ENCODE measurements at places on chromosomes 6 and 20.
A peak's percentile ranks its signal among the peaks of the same experiment; 100 is the strongest.

DNA sequence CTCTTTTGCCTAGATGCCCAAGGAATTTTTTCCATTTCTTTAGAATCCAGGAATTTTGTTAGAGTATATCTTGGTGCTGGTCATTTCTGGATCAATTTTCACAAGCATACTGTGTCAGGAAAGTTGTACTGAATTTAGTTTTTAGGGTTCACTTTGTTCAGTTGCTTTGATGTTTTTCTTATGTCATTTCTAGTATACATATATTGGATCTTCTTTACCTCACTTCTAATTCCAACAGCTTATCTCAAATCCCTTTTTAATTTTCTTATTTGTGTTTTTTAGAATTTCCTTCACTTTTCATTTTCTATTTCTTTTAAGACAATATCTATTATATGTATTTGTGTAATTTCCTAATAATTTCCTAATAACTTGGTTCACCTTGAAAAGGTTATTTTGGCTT lies 281.0 kb upstream of the AGPAT4 start:
- DNase-seq, result no peak

DNA sequence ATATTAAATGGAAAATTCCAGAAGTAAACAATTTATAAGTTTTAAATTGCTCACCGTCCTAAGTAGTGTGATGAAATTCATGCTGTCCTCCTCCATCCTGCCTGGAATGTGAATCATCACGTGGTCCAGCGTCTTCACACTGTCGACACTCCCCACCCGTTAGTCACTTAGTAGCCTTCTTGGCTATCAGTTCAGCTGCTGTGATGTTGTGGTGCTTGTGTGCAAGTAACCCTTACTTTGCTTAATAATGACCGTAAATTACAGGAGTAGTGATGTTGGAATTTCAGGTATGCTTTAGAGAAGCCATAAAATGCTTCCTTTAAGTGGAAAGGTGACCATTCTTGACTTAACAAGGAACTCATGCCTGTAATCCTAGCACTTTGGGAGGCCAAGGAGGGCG lies 25.2 kb downstream of the RIOK1 start:
- DNase-seq, result no peak

- no peak for DNase-seq
Observed at GRCh38 chr6:85416049-85416448, 33.8 kb upstream of the NT5E start.

- no peak for DNase-seq
Observed at GRCh38 chr20:51409192-51409880, 133.2 kb downstream of the NFATC2 start.

- DNase-seq, result no peak
Observed at GRCh38 chr20:44541992-44542391, 20.1 kb upstream of the SERINC3 start.

GRCh38 chr20:35368666-35369423 lies 42.9 kb downstream of the UQCC1 start:
- no peak for DNase-seq

GRCh38 chr20:61186771-61187472 lies 65.1 kb upstream of the CDH4 start:
- no peak for DNase-seq

DNA sequence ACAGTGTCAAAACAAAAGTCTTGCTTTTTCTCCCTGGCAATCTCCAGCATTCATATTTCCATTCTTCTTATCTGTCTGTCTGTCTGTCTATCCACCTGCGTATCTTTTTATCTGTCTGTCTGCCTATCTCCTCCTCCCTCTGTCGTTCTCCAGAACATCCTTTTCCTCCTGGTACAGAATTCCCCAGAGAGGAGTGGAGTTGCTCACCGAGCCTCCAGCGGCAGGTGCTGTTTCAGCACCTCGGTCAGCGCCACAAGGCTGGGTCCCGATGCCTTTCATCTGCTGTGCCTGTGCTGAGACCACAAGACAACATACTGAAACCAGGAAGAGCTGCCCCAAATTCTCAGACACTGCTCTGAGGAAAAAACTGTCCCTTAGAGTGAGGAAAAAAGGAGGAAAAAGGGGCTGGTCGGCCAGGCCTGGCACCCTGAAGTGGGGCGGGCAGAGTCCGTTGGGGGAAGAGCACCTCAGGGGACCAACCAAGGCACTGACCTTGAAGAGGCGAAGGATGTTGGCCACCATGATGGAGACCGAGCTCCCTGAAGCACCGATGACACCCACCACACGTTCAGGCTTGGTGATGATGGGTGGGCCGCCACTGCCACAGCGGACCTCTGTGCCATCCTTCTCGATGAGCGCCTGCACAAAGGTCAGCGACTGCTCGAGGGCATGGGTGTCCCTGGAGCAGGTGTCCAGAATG lies 13.3 kb downstream of the GRM4 start:
- no peak for DNase-seq

GRCh38 chr6:170024940-170025339 lies 265.9 kb downstream of the DLL1 start:
- DNase-seq, result peak; percentile 30

DNA sequence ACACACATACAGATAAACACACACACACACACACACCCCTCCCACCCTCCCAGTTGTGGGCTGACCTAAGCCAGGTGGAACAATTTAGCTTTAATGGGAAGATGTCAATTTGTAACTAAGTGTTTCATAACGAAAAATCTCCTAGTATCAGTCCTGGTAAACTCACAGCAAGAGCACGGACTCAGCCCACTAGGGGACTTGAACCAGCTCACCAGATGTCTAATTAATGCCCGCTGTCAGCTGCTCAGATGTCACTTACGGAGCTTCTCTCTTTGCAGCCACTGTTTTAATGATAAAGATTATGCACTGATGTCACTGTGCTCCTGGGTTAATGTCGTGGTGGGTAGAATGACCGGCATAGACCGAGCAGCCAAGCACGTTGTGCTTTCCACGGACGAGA lies 116.6 kb upstream of the INSM1 start:
- peak; percentile 76 for DNase-seq

- no peak for DNase-seq
Observed at GRCh38 chr6:99092461-99092860, 144.7 kb upstream of the FBXL4 start.

DNA sequence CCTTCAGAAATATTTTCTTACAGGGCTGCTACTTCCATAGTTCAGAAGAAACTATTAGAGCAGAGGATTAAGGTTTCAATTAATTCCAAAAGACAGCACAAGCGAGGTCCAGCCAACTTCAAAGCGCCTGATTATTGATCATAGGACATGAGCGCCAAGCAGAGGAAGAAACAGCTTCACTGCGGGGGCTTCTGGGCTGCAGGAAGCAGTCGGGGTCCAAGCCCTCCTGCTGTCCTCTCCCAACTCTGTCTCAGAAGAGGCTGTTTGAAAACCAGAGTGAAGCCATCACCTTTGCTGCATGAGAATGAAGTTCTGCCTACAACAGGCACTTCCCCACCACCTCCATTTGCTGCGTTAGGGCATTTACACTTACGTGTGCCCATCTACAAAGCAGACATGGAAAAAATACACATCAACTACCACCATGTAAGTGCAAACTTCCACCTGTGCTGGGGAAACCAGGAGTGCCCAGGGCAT lies 23.9 kb downstream of the SUMO4 start:
- DNase-seq, result no peak

DNA sequence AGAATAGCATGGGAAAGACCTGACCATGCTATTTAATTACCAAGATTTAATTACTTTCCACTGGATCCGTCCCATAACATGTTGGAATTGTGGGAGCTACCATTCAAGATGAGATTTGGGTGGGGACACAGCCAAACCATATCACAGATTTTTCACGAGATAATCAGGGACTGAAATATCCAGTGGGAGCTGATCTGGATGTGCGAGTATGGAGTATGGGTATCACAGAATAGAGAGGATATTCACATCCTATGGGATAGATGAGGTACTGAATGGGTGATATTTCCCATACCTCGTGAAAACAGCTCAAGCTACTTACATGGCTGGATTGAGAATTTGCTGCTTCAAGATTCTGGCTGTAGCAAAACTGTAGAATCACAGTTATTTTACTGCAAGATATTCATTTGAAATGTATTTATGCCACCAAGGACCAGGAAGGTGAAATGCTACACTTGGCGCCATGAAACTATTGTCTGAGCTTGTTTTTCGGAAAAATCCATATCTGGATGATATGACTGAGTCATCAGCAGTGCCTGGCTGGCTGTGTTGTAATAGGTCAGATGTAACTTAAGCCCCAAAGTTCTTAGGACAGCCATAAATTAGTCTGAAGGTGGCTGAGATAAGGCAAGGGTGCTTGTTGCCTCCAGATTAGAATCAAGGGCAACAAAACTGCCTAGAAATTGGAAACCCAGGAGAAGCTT lies 29.8 kb downstream of the KCNS1 start:
- DNase-seq, result no peak

DNA sequence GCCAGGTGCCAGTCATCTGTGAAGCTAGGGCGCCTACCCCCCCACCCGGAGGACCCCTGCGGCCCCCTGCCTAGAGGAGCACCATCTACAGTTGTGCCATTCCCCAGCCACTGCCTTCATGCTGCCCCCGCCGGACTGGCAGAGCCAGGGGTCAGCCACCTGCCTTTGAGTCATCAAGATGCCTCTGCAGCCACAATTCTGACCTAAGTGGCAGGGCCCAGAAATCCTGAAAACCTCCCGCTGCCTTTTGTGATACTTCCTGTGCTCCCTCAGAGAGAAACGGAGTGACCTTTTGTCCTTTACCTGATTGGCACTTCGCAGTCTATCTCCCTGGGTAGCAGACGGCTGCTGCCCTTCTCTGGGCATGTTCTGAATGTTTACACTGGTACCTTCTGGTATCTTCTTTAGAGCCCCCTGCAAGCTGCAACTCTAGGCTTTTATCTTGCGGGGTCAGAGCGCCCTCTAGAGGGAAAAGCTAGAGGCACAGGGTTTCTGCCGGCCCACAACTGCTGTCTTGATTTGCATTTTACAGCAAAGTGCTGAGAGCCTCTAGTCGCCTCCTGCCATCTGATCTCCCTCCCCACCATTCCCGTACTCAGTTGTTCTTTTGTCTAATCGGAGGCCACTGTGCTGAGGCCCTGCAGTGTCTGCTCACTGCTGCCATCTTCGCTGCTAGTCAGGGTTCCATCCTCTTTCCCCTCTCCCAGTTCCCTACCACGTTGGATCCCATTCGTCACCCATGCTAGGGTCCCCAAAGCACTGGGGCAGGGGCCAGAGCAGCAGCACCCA lies 26.9 kb downstream of the SPATA2 start:
- DNase-seq, result peak; percentile 83

- no peak for DNase-seq
Observed at GRCh38 chr20:33689493-33689892, 3.3 kb upstream of the E2F1 start.

- no peak for DNase-seq
Observed at GRCh38 chr6:158744986-158745430, 74.2 kb downstream of the EZR start.

DNA sequence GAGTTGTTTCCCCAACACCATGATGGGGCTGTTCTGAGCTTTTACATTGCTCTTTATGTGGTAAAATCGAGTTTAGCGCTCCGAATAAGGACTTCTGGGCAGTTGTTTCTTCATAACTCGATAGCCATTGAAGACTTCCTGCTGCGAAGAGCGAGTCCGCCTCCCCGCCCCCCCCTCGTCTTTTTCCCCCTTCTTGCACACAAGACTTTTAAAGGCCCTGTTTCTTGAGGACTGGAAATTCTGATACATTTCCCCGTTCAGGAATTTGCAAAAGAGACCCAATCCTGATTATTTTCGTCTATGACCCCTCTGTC lies 1.5 kb upstream of the CITED2 start:
- DNase-seq, result no peak

GRCh38 chr6:16168858-16169257 lies 40.0 kb downstream of the MYLIP start:
- peak; percentile 24 for DNase-seq

GRCh38 chr20:31674895-31675827 lies 37.4 kb downstream of the COX4I2 start:
- no peak for DNase-seq

- no peak for DNase-seq
Observed at GRCh38 chr20:22101606-22102005, 396.1 kb downstream of the PAX1 start.

DNA sequence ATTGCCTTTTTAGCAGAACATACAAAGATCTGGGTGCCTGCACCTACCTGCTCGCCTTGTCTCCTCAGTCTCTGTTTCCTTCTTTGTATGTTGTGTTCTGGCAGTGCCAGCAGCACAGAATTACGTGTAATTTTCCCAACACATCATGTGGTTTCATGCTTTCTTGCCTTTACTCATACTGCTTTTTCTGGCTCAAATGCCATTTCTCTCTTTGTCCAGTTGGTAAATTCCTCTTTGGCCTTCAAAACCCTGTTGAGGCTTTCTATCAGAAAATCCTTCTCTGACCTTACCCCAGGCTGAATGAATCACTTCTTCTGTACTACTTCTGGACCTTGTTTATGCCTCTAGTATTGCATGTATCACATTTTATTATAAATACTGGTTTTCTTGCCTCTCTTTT lies 31.8 kb downstream of the L3MBTL3 start:
- DNase-seq, result no peak

DNA sequence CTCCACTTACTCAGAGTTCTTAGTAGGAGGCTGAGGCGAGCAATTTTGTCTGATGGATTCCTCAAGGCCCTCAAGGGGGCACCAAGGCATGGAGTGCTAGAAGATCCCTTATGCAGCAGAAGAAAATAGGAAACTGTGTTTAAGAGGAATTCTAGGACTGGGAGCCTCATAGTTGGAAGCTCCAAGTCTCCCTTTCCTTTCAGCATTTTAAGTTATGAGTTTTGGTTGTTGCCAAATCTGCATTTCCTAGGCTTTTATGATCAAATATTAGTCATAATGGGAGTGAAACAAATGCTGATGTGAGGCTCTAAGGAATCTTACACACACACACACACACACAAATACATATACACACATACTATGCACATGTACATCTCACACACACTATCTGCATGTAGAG lies 714.0 kb downstream of the UTRN start:
- DNase-seq, result no peak

GRCh38 chr20:63708301-63709148 lies 686 bp downstream of the ZGPAT start:
- DNase-seq, result no peak

- peak; percentile 21 for DNase-seq
Observed at GRCh38 chr6:107704347-107705013, 119.6 kb downstream of the SCML4 start.

GRCh38 chr20:18754030-18754652 lies 59.4 kb upstream of the SCP2D1 start:
- DNase-seq, result no peak

GRCh38 chr6:72579865-72580264 lies 42.0 kb upstream of the KCNQ5 start:
- no peak for DNase-seq

DNA sequence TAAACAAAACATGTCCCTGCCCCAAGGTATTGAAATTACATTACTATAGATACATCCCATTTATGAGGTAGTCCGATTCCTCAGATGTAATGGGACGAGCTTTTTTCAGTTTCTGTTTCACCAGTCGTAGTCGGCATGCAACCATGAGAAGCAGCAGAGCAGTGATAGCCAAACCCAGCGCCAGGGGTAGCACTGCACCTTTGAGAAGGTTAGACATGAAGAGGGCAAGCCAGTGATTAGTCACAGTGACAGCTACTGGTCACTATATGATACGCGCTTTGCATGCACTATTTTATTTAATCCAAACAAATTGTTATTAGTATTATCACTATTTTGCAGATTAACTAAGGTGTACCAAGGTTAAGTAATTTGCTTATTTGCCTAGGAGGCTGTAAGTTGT lies 43.7 kb downstream of the LRP11 start:
- DNase-seq, result no peak
